D721Med (cell line): ENCODE measurements at places on chromosomes 11 and 22.

- DNase-seq, result no peak
Observed at GRCh38 chr11:95242091-95242844, 11.3 kb upstream of the SESN3 start.

GRCh38 chr11:28139841-28140415, 31.7 kb downstream of the METTL15 start:
- DNase-seq, result no peak

DNA sequence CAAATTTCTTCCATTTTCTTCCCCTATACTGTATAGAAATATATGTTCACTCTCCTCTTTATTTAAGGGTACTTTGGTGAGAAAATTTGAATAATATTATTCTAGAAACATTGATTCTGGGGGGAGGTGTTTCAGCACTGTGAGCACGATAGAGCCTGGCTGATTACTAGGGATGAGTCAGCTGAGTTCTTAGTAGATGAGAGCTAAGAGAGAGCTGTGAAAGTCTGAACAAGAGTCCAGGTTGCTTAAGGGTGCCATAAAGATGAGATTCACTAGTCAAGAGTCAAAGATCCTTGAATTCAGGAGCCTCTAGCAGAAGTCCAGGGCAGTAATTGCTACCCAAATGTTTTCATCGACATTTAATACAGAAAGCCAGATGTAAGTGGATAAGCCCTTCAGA, 756.6 kb upstream of the API5 start:
- no peak for DNase-seq

GRCh38 chr11:47501101-47501500, 51.8 kb downstream of the CELF1 start:
- DNase-seq, result no peak

DNA sequence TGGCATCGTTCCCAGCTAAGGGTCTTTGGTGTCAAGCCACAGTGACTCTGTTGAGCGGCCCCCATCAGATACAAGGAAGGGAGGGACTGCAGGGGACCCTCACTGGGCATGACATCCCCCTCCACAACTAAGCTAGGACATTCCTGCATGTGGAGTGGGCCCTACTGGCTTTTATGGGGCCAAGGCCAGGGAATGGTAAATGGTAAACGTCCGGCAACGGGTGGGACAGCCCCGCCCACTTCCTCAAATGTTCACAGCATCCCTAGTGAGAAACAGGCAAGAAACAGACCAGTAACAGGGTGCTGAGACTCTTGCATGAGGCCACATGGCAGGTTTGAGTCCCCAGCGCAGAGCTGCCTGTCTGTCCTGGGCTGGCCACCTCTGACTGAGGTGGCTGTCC, 4.4 kb downstream of the TMPRSS6 start:
- DNase-seq, result no peak

DNA sequence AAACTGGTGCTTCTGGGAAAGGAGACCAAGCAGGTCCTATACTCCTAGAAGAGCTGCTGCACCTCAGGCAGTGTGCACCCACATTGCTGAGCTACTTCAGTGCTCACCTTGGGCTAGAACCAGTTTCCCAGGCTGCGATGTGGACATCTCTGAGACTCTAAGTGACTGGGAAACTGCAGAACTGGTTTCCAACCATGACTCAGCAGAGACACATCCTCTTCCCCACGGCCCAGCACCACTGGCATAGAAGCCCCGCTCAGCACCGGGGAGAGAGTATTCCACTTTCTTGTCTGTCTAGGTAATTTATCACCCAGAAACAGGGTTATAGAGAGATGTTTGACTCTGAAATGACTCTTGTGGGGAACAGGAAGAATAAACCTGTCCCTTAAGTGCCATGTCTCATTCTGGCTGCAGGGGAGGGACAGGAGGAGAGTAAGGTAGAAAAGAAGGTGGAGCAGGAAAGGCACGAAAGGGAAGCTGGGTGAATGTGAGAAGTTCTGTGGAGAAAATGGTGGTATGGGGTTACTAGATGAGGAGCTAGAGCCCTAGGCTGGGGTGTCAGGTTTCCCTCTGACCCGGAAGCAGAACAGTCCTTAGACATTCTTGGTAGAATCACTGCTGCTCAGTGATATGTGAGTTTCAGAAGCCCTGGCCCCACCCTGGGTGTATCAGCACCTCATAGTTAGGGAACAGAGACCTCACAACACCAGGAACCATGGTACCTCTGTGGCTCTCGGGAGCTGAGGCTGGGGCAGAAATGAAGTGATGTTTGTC, 340.4 kb upstream of the NCAM1 start:
- no peak for DNase-seq

GRCh38 chr11:93123351-93123898, 74.4 kb downstream of the SLC36A4 start:
- no peak for DNase-seq

GRCh38 chr11:48013269-48013901, 33.0 kb downstream of the PTPRJ start:
- no peak for DNase-seq

DNA sequence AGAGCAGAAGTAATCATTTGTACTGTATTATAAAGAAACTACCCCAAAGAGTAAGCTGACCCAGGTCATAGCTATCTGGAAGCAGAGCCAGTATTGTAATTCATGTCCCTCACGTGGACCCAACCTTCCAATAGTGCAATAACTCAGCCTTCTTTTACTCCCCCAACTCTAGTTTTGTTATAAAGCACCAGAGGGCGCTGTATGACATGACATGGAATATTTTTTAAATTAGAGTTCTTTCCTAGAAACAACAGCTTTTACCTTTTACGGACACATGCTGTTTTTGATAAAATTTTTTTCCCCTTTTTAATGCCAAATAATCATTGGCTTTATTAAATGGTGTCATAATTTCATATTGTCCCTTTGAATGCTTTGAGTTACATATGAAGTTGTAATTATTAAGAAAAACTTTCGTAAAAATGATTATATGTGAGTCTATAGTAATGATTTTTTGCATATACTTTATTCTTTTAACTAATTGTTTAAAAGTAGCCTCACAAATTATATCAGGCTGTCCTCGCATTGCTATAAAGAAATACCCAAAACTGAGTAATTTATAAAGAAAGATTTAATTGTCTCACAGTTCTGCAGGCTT, 76.9 kb downstream of the DKK3 start:
- no peak for DNase-seq

DNA sequence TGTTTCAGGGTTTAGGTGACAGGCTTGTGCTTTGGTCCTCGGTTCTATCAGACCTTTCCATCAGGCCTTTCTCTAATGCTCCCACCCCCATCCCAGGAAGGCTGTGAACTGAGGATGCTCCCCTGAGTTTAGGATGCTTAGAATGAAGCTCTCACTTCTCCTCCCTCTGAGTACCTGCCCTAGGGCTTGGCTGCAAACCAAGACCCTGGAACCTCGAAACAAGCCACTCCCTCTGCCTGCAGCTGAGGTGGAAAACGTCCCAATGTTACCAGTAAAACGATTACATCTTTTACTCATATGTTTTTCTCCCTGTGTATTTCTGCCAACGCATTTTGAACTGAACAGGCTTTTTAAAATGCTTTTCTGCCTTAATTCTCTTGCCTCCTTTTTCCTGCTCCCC, 54.5 kb upstream of the BMAL1 start:
- no peak for DNase-seq

GRCh38 chr11:119094816-119095065, 6.9 kb downstream of the DPAGT1 start:
- no peak for DNase-seq

DNA sequence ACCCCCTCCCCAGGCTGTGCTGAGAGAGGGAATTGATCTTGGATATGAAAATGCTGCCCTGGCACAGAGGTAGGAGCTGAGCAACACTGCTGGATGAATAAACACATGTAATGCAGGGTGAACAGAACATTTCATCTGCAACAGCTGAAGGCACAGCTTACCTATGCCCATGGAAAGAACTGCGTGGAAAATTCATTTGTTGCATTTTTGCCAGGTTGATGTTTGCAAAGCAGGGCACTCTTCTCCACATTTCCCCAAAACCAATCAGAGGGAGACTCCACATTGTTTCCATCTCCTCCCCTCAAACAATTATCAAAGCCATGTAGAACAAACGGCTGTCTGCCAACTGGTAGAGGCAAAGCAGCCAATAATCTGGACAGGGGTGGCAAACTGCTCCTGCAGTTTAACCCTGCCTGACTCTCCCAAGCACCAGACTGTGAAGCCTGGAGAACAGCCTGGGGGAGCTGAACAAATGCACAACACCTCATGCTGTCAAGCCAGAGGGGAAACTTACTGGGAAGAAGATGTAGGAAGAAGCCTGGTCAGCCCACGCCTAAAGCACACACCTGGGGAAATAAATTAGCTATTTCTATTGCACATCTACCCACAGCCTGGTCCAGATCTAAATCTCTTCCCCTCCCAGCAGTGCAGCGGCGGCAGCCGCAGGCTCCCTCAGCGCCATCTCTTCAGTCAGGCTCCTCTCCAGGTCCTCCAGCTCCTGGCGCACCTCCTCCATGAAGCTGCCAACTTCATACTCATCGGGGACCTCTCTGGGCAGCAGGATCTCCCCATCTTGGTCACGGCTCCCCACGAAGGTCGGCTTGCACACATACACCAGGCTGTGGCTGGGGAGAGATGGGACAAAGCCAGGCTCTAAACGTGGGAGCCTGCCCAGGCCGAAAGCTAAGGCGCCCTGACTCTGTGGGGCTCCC, 44.3 kb downstream of the DKK3 start:
- no peak for DNase-seq

DNA sequence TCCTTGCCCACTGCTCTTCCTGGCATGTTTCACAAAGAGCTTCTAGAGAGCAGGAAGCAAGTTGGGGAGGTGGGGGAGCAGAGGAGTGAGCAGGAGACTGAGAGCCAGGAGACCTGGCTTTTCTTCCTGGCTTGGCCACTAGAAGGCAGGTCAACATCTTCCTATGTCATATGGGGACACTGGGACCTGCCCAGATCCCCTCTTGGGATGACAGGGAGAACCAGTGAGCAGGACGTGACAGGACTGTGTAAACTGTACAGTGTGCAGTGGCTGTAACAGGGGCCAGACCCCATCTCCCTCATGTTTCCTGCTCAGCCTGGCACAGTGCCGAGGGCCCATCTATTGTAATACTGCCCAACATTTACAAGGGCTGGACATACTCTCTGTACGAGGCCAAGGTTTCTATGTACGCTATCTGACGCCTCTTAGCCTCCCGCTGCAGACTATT, 29.4 kb downstream of the GDPD5 start:
- peak; percentile 51 for DNase-seq

GRCh38 chr11:121304759-121305158, 12.2 kb downstream of the SC5D start:
- no peak for DNase-seq

- peak; percentile 36 for DNase-seq
Observed at GRCh38 chr11:123704341-123704740, 37.1 kb downstream of the ZNF202 start.

DNA sequence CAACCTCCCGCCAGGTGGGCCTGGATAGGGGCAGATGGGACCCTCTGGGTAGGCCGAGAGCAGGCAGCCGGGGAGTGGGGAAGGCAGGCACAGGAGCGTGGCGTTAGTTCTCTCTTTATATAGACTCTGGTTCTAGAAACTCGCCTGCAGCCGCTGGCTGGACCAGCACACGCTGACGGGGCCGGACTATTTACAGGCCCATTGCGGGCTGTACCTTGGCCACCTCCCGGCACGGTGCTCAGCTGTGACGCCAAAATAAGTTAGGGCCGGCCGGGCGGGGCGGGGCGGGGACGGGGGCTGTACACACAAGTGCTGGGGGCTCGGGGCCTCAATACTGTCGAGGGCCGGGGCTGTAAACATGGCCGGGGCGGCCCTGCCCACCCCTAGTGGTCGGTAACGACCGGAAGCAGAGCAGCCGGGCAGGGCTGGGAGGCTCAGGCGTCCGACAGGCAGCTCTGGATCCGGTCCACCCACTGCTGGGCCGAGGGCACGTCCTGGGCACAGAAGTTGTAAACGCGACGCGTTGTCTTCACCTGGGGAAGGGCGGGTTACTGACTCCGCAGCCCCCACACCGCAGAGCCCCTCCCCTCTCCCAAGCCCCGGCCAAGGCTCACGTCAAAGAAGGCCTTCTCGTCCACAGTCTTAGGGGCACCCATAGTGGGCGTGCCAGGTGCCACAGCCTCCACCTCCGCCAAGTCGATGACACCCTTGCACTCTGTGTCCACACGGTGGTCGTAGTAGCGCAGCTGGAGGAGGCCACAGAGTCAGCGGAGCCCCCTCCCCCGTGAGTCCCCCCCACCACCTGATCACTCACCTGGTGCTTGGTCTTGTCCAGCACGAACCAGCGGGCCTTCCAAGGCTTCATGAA, 27.9 kb downstream of the SBF1 start:
- no peak for DNase-seq

DNA sequence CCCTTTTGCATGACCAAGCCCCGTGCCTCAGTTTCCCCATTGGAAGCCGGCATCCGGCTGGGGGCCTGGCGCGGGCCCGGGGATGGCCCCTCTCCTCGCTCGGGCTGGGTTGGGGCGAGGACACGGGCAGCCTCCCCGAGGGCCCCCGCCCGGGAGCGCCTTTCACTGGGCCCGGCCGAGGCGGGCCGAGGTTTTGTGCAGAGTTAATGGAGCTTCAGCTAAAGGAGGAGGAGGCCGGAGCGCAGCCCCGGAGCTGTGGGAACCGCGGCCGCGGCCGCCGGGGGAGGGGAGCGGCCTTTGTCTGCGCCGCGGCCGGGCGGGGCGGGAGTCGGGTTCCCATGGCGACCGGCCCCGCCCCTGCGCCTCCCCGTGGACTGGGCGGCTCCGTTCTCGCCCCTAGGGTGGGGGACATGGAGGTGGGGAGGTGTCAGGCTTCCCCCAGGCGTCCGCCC, 1.4 kb upstream of the MAPK11 start:
- no peak for DNase-seq

GRCh38 chr11:116187026-116187425, 585.8 kb downstream of the BUD13 start:
- DNase-seq, result no peak

- no peak for DNase-seq
Observed at GRCh38 chr11:134538742-134539141, 126.7 kb upstream of the B3GAT1 start.

- peak; percentile 24 for DNase-seq
Observed at GRCh38 chr11:78371221-78371891, 46.3 kb downstream of the GAB2 start.

GRCh38 chr22:28012832-28013460, 93.9 kb upstream of the PITPNB start:
- DNase-seq, result no peak

- no peak for DNase-seq
Observed at GRCh38 chr11:24496736-24497725, at the start of gene LUZP2. Gene LUZP2 (plus strand): TSS chr11:24497053.

DNA sequence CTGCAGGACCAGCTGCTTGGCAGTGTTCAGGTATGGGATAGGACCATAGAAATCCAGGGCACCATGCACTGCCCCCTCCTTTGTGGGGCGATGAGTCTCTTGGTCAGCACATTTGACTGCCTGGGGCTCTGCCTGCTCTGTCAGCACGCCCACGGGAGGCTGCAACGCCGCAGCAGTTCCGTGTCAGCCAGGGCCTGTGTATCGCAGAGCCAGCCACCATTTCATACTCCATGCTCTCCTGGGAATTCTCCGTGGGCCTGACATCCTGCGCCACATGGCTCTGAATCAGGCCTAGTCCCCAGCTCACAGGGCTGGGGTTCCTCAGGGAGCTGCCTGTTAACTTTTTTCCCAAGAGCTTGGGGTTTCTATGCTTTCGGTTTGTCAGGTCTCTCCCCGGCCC, 16.9 kb upstream of the RELT start:
- no peak for DNase-seq
